ENCODE measurements at places on chromosomes 16 and 17.

DNA sequence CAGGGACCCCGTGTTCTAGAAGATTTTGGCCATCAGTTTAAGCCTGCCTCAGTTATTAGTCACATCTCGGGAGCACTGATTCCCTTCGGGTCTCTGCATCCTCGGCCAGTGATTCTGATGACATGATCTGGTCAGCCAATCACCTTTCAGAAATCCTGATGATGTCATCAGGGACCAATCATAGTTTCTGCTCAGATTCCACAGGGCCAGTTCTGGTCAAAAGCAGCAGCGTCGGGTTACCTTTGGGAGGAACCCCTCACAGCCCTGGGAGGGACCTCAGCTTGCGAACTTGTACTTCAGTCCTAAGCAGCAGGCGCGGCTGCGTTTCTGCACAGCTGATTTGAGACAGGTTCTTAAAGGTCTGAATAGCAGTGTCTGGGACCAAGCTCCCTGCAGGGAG, 13.9 kb downstream of the KDM8 start:
- DNase-seq: peak; percentile 30

- no peak for DNase-seq
Measured at GRCh38 chr17:37796076-37796475, 51.2 kb upstream of the HNF1B start.

DNA sequence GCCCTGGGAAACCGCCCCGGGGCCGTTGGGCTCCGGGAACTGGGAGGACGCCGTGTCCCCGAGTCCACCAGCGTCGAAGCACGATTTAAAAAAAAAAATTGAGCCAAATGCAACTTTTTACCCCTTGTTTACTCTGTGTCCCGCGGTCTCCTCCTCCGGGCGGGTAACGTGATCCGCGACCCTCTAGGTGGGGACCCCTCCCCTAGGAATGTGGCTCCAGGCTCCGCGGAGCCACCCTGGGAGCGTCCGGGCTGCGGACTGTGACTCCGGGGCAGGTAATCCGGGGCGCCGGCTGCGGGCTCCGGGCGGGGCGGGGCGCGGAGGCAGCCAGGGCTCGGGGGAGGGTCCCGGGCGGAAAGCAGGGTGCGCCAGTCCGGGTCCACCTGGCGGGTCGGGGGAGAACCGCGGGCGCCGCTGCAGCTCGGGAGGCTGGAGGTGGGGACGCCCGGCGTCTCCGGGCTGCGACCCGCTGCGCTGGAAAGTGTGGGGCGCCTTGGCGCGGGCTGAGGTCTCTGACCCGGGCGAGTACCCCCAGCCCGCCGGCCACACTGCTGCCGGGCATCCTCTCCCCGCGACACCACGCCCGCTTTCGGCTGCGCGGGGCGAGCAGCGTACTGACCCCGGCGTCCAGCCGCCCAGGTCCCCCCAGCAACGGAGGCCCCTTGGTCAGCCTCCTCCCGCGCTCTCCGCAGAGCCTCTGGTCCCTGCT, 852 bp upstream of the HELZ start:
- no peak for DNase-seq

GRCh38 chr16:56357765-56358322, 67.5 kb downstream of the AMFR start:
- no peak for DNase-seq

- DNase-seq: no peak
Measured at GRCh38 chr17:39627712-39628516, 1.2 kb downstream of the PPP1R1B start.
